Activated naive CD4-positive, alpha-beta T cell treated with Interleukin-2 at 50 U/mL for 16 hours (primary cell): ENCODE measurements at places on chromosomes 3 and 15.

DNA sequence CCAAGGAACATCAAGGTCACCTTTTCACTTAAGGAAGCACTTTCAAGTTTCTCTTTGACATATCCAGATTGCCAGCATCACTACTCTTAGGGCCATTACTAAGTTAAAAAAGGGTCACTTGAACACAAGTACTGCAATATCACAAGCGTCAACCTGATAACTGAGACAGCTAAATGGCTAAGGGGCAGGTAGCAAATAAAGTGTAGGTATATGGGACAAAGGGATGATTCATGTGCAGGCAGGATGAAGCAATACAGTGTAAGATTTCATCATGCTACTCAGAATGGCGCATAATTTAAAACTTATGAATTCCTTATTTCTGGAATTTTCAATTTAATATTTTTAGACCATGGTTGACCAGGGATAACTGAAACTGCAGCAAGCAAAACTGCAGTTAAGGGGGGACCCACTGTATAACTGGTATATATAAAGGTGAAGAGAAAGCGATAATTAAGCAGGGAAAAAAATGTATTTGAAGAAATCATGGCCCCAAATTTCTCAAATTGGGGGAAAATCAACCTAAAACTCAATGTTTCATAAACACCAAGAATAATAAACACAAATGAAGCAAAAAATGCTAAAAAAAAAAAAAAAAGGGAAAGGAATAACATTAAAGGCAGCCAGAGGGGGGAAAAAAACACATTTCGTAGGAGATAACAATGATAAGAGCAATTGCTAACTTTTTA lies 13.1 kb downstream of the CCR1 start:
- DNase-seq, result no peak

- no peak for DNase-seq
Observed at GRCh38 chr3:142940000-142940399, 23.5 kb downstream of the PAQR9 start.

DNA sequence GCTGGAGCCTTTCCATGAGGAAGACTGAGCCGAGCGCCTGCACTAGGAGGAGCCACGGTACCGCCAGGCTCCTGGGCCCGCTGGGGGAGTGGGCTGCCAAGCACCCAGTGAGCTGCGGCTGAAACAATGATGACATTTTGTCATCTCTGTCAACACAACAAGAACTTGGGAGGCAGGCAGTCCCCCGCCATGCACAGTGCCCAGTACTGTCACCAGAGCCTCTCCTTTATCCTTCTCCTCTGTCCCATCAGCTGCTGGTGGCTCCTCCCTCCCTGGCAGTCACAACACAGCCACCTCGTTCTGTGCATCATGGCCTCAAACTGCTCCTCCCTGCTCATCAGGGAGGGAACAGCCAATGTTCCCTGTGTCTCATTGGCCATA lies 34.0 kb upstream of the PCSK6 start:
- no peak for DNase-seq

GRCh38 chr15:85607141-85607806 lies 187.5 kb downstream of the KLHL25 start:
- no peak for DNase-seq
